ENCODE measurements at places on chromosomes 6 and 20.
A peak's percentile ranks its signal among the peaks of the same experiment; 100 is the strongest.

- no peak overlapping the region for H3K4me3 ChIP-seq
- no peak overlapping the region for H3K27ac ChIP-seq
- no peaks in the 10 kb centered on the region for H3K27me3 ChIP-seq
- no peak for DNase-seq
Measured at GRCh38 chr6:118932421-118932820, 2.5 kb downstream of the MCM9 start.

DNA sequence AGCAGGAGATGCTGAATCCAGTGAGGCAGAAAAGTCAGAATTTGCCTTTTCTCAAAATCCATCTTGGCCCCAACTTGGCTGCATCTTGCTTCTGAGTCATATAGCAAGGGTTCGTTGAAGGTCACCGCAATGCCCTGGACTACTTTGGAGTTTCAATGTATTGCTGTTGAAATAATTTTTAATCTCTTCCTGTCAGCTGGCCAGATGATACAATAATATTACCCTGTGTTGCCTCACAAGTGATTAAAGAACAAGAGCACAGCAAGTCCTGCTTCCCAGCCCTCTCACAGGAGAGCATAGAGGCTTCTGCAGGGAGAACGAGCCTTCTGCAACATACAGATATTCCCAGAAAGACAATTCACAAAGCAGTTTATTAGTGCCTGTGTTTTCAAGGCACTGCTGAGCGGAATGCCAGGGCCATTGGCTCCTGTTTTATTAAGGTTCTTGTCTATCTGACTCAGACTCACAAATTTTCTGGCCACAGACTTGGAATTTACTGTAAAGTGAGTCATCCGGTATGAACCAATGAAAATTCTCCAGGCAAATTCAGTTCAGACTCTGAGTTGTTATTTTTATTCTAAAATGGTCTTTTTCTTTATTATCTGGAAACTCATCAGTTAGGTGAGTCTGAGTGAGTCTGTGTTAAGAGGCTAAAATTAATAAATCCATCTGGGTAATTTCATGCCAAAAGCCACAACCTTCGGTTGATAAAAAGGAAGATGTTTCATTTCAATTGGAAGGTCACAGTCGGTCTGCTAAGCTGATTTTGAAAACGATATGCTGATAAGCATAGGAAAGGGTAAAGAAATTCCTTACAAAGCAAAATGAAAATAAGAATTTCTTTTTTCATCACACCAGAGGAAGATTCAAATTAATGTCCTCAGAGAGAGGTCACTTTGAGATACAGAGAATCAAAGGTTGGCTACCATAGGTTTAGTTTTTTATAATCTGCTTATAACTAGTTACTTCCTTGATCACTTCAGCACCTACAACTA, 289.4 kb upstream of the STXBP5 start:
- DNase-seq = peak; percentile 44
- peak overlapping the region; percentile 26 for H3K4me3 ChIP-seq
- H3K4me1 ChIP-seq = peaks cover 8% of the 10 kb centered on the region
- H3K36me3 ChIP-seq = no peaks in the 10 kb centered on the region

DNA sequence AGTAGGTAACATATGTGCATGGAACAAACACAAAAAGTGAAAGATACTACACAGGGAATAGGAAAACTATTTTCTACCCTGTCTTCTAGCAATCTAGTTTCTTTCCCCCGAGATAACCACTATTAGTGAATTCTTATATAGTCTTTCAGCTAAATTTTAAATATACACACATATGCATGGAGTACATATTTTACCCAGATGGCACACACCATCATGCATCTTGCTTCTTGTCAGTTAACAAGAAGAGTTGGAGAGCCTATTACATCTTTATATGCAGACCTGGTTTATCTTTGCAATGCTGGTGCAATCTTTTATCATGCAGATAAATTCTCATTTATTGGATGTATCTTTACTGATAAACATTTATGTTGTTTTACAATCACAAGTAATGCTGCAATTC, 100.4 kb downstream of the OTOR start:
- H3K27ac ChIP-seq = no peak overlapping the region
- H3K4me1 ChIP-seq = no peaks in the 10 kb centered on the region
- H3K4me3 ChIP-seq = no peak overlapping the region
- DNase-seq = no peak
- H3K27me3 ChIP-seq = no peaks in the 10 kb centered on the region

DNA sequence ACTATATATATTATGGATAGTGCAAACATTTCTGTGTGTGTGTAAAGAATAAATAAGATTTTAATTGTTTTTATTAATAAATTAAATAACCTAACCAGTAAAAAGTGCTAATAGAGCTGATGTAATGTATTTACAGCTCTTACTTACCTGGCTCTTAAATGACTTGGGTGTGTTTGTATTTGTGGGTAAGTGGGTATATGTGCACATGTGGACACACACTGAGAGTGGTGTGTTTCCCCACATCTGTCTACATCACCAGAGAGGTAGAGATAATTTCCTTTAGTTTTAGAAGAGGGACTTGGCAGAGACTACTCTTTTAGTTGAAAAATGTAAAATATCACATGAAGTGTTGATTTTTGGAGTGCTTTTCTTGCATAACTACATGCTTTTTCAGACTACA, 76.0 kb downstream of the UST start:
- H3K4me1 ChIP-seq = no peaks in the 10 kb centered on the region
- no peak overlapping the region for H3K27ac ChIP-seq
- no peak overlapping the region for H3K4me3 ChIP-seq
- no peaks in the 10 kb centered on the region for H3K36me3 ChIP-seq
- no peaks in the 10 kb centered on the region for H3K27me3 ChIP-seq
- no peak for DNase-seq

- no peaks in the 10 kb centered on the region for H3K36me3 ChIP-seq
- no peaks in the 10 kb centered on the region for H3K27me3 ChIP-seq
- DNase-seq = no peak
- no peak overlapping the region for H3K4me3 ChIP-seq
- H3K4me1 ChIP-seq = no peaks in the 10 kb centered on the region
Measured at GRCh38 chr6:15872241-15873103, 209.6 kb upstream of the DTNBP1 start.

DNA sequence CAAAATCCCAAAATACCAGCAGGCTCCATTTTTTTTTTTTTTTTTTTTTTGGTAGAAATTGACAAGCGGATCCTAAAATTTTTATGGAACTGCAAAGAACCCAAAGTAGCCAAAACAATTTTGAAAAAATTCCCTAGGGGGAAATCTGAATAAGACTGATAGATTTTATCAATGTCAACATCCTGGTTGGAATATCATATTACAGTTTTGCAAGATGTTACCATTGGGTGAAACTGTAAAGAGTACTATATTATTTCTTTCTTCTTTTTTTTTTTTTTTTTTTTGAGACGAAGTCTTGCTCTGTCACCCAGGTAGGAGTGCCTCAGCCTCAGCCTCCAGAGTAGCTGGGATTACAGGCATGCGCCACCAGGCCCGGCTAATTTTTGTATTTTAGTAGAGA, 29.4 kb upstream of the BEND3 start:
- no peaks in the 10 kb centered on the region for H3K4me1 ChIP-seq
- H3K27me3 ChIP-seq = no peaks in the 10 kb centered on the region
- no peaks in the 10 kb centered on the region for H3K36me3 ChIP-seq
- DNase-seq = no peak
- no peak overlapping the region for H3K4me3 ChIP-seq

DNA sequence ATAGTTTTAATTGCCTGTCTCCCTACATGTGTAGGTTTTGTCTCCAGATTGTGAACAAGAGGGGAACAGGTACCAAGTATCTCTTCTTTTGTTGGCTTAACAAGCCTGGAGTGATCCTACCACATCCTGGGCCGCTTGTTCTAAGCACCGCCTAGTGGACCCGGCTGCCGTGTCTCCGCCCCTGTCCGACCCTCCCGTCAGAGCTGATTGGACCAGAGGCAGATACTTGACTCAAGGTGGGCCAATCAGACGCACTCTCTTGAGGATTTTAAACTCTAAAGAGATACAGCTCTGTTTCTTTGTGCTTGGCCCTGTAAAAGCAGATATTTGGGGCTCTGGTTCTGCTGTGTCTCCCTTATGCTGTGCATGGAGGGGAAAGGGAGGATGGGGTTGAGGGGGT, 68.2 kb downstream of the PRDM1 start:
- no peak overlapping the region for H3K4me3 ChIP-seq
- H3K27me3 ChIP-seq = no peaks in the 10 kb centered on the region
- H3K4me1 ChIP-seq = no peaks in the 10 kb centered on the region
- no peaks in the 10 kb centered on the region for H3K36me3 ChIP-seq

DNA sequence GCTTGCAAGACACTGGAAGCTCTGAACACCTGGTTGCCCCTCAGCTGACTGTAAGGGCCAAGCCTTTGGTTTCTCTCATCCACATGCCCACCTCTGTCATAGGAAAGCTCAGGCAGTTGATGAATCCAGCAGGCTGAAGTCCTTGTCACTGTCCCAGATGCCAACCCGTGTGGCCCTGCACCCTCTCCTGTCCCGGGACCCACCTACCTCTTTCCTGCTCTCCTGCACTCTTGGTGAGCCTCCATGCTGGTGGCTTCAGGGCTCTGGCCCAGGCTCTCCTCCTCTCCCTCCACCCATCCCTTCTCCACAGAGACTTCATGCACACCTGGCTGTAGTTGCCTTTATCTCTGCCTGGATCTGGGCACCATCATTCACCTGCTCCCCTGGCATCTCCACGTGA, 4.0 kb upstream of the GID8 start:
- H3K4me1 ChIP-seq = peaks cover 31% of the 10 kb centered on the region
- H3K27me3 ChIP-seq = no peaks in the 10 kb centered on the region
- no peak overlapping the region for H3K27ac ChIP-seq

DNA sequence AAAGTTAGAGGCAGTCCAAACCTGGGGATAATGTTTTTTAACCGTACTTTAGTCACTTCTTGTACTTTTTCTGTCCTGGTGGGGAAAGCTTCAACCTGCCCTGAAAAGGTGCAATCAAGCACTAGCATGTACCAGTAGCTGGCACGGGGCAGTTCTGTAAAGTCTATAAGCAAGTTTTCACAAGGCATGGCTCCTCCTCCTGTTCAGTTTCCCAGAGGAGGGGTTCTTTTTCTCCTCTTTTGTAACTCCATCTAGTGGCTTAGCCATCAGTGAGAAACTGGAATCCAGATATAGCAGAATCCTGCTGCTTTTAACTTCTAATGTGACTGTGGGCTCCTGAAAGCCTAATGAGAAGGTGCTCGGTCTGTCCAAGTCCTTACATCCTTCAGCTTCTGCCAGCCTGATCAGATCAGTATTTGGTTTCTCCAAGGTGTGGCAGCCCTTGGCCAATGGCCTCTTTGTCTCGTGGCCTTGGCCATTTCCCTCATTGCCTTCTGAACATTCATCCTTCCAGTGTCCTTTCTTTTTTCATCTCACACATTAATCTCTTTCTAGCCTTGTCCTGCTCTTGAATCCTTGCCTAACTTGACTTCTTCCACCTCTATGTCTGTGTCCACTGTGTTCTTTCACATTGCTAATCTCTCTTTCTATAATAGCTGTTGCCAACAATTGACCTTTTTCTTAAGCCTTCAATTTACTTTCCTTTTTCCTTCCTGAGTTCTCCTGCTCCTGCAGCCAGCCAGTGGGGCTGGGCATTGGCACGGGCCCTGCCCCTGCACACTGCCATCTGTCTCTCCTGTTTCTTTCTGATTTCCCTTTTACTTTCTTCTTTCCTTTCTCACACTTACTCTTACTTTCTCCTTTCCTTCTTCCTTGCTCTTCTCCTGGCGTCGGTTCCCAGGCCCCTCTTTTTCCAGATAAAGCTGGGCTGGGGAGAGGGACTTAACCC, 222.0 kb upstream of the SYNCRIP start:
- H3K36me3 ChIP-seq = no peaks in the 10 kb centered on the region
- H3K27me3 ChIP-seq = no peaks in the 10 kb centered on the region
- H3K4me3 ChIP-seq = no peak overlapping the region
- no peak for DNase-seq

- H3K4me3 ChIP-seq = no peak overlapping the region
- H3K27ac ChIP-seq = no peak overlapping the region
- DNase-seq = no peak
- H3K27me3 ChIP-seq = no peaks in the 10 kb centered on the region
- H3K36me3 ChIP-seq = no peaks in the 10 kb centered on the region
- no peaks in the 10 kb centered on the region for H3K4me1 ChIP-seq
Measured at GRCh38 chr6:69105288-69105687, 470.2 kb downstream of the ADGRB3 start.

All from spinal cord (tissue), 10 donors.